T-helper 2 cell treated with Interferon-gamma antibody and Interleukin-4, amounts not matched to agents 5 μg/mL and 100 μg/mL, for 36 hours (primary cell): ENCODE measurements at places on chromosomes 12 and 14.
A peak's percentile ranks its signal among the peaks of the same experiment; 100 is the strongest.

DNA sequence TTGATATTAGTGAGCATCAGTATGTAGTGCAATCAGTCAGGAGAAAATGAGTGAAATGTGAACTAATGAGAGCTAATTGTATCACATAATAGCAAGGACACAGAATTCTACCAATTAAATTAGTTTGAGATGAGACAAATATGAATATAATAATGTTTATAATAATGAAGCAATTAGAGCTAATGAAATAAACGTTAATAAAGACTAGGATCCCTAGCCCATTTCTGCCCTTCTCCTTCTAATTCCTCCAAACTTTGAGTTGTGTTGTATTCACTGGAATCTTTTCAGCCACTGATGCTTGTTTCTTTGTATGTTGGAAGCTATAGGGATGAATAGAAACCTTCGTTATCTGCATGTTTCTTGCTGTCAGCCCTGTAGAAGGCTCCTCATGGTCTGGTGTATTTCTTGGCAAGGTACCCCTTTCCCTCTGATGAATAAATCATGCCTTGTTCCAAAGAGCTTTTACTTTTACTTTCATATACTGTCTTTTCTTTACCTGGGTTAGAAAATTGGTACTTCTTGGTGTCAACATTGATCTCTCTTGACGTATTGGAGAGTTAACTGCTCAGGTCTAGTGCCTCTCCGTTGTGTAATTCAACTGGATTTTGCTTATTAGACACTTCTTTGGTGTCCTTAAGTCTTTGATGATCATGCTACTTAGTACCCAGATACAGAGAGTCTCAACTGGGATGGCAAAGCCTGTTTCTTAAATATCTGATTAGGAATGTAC, 154.8 kb downstream of the PTCSC3 start:
- no peak for DNase-seq

DNA sequence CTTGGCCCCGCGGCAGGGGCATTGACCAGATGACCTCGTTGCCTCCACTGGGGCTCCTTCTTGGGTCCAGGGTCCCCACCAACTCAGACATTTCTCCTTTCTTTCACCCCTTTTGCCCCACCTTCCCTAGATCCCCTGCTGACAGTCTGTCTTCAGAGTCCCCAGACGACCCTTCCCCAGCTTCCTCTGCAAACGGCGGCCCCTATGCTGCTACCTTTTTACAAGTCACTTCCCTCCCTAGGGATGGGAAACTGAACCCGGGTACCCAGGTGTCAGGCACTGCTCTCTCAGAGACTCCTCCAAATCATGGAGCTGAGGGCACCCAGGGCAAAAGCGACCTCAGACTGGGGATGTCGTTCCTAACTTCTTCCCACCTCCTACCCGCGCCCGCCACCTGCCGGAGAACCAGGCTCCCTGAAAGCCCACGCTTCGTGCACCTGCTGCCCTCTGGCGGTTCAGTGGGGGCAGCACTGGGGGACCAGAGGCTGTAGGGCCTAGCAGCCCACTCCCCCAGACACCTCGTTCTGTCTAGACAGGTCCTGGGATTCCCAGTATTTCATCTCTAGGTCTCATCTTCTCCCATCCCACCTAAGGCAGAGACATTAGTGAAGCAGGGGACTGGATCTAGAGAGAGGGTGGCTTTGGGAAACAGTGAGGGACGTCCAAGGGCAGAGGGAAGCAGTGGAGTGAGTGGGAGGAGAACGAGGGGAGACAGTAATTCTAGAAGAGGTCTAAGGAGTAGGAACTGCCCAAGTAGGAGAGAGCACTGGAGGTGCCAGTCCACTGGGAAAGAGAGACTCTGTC, 4.9 kb downstream of the ZNF385A start:
- peak; percentile 85 for DNase-seq

- no peak for DNase-seq
Measured at GRCh38 chr12:52242442-52243258, 9.6 kb downstream of the KRT7 start.

GRCh38 chr12:96228566-96229248, 34.5 kb downstream of the ELK3 start:
- DNase-seq: no peak

DNA sequence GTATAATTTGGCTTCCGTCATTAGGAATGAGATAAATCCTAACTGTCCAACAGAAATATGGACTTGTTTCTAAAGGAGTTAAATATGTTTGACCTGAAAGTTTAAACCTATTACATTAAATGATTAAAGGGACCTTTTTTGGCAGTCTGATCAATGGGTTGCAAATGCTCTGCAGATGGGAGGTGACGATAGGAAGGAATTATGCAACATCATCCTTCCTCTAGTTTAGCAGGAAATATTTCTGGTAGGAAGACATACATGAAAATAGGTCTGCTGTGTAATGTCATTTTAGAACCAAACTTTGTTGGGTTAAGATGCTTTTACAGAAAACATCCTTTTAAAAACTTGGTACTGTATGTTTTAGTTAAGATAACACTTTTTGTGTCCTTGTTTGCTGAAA, 2.6 kb downstream of the LRRC10 start:
- no peak for DNase-seq

GRCh38 chr14:70011098-70011497, 131.9 kb downstream of the SMOC1 start:
- no peak for DNase-seq

DNA sequence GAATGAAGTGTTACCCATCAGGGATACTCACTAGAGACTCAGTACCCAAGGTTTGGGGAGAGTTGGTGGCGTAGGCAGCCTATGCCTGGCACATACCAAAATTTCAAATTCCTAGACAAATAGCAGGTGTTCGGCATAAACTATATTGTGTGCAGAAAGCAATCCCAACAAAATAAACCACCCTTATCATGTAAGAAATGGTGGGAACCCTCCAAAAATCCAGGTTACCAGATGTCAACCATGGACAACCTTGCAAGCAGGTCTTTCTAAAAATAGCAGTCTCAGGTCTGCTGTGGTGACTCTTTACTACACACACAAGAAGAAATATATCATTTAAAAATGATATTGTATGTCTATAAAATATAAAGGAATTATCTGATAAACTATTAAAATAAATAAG, 17.7 kb upstream of the PTGER2 start:
- DNase-seq: no peak

DNA sequence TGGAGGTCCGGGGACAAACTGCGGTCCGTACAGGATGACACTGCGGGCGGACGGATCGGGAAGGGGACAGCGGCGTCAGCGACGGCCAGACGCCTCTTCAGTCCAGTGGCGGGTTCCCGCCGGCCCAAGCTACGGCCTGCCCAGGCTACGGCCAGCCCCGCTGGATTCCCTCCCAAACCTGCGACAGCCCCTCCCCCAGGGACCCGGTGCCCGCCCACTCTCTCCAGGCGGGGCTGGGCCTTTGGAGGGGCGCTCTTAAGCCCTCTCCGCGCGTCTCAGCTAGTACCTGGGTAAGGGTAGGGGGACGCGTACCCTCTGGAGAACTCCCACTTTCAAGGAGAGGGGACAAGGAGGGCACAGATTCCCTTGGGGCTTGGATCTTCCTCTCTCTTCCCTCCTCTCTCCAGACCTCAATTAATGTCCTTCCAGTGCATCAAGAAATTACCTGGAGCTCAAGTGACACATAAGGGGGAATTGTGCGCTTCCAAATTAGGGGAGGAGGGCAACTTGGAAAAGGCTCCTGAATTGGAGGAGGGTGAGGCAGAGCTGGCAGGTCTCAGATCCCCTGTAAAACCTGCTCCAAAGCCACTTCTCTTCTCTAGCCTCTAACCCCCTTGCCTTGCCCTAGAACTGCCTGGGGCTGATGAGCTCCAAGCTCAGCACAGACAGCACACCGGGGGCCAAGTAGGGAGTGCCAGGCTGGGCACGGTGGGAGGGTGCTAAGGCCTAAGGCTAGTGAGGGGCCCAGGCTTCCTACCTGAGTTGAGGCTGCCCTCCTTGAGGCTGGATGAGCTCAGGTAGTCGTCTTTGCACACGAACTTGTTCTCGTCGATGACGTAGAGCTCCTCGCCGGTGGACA, 3.1 kb downstream of the LHX5 start:
- DNase-seq: no peak
